ENCODE measurements at places on chromosomes 3 and 15.

DNA sequence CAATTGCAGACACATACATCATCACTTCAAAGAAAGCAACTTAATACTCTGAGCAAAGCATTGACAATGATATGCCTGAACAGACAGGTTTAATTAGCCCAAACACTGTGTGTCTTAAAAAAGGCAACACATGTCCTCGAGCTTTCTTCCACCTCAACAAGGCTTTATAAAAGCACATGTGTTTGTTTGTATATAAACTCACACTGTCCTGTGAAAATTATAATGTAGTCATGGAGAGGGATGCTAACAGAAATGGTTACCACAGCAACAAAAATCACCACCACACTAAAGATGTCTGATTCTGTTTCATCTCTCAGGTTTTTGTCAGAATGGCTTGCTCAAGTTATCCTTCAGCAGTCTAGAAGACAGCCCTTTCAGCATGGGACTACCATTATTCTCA is 314.7 kb downstream of the MAGI1 start:
- DNase-seq: no peak

- no peak for DNase-seq
These were observed 94.5 kb downstream of the FNDC3B start for GRCh38 chr3:172133838-172134237.

- peak; percentile 25 for DNase-seq
These were observed at the start of gene CACNA2D2 for GRCh38 chr3:50503504-50504342. Gene CACNA2D2, minus strand, starts transcription at chr3:50503634. Its CDS starts 211 bp downstream, at chr3:50503423.

DNA sequence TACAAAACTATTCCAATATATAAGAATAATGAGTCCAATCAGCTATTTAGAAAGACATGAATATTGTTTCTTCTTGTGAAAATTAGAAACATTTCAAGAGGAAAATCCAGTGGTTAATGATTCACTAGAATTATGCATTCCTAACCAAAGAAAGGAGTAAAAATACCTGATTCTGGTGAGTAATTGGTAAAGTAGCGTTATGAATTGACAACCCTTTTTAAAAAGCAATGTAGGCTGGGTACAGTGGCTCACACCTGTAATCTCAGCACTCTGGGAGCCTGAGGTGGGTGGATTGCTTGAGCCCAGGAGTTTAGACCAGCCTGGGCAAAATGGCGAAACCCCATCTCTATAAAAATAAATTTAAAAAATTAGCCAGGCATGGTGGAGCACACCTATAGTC is 43.3 kb downstream of the TOPAZ1 start:
- DNase-seq: peak; percentile 6

GRCh38 chr3:119924111-119925094 is 142.5 kb downstream of the NR1I2 start:
- no peak for DNase-seq

DNA sequence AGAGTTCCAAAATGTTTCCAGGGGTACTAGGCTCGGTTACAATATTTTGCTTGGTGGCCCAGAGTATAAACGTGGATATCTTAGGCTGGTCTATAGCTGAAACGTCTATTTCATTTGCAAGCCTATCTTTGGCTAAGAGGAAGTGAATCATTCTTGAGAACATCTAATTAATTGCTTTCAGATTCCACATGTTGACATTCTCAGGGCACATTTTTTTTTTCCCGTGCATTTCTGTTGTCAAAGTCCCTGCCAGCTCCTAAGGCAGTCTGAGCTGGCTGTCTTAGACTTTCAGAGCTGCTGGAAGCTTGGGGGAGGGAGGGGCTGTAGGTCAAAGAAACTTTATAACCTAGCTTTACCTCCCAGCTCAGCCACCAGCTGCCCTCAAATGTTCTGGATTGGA is 23.2 kb upstream of the LAMP3 start:
- no peak for DNase-seq

GRCh38 chr3:135412475-135412874 is 553.1 kb upstream of the PPP2R3A start:
- no peak for DNase-seq

GRCh38 chr3:54859184-54859583 is 68.7 kb downstream of the LRTM1 start:
- DNase-seq: no peak

GRCh38 chr15:83372434-83372891 is 74.7 kb upstream of the SH3GL3 start:
- no peak for DNase-seq

DNA sequence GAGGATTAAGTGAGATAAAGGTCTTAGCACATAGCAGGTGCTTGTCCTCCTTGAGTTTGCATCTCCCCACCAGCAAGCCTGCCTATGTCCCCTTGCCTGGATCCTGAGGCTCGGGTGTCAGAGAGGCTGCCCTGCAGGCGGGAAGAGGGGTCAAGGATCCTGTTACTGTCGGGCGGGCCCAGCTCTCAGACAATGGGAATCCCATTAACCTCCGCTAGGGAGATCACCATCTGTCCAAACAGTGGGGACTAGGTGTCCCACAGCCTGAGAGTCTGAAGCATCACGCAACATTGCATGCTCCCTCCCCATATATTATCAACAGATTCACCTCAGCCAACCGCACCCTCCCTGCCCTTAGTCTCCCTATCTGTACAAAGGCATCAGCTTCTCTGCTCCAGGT is 151.4 kb downstream of the FBLN2 start:
- no peak for DNase-seq

GRCh38 chr3:125141596-125142419 is 70.7 kb downstream of the SLC12A8 start:
- DNase-seq: peak; percentile 74

GRCh38 chr3:133887803-133888703 is 7.6 kb downstream of the RAB6B start:
- no peak for DNase-seq

DNA sequence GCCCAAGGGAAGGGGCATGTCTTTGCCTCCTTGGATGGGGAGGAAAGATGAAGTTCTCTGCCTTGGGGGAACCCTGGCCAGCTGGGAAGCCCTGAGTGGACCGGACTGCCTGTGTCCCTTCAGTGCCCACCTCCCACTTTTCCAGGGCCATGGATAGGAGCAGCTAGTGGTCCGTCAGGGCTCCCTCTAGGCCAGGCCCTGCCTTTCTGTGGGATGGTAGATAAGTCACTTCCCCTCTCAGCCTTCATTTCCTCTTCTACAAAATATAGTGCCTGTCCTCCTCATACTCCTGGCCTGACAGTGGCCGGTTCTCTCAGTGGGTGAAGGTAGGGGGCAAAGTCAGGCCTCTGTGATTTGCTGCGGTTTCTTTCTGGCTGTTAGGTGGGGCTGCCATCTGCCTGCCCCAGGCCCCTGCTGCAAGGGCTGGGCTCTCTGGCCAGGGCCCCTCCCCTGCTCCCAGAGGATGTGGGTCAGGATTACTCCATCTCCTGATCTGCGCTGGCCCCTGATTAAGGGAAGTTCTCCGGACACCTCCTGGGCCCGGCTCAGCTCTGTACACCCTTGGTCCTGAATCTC is 1.4 kb downstream of the PLEKHO2 start:
- DNase-seq: no peak

- no peak for DNase-seq
These were observed 29.4 kb downstream of the LYSMD4 start for GRCh38 chr15:99703603-99704443.

DNA sequence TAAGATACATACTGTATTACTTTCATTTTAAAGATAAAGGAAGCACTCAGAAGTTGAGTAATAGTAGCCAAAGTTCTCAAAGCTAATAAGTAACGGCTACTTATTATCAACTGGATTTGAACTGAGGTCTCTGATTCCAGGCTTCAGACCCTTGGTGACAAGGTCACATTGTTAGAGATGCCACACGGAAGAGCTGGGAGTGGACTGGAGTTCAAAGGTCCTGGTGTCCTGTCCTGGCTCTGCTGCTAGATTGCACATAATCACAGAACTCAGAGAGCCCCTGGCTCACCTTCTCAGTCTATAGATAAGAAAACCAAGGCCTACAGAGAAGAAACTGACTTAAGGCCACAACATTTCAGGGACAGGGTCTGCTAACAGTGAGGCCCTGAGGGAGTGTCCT is 75.3 kb downstream of the MYLK start:
- no peak for DNase-seq

- DNase-seq: no peak
These were observed 299.7 kb upstream of the LMCD1 start for GRCh38 chr3:8201886-8202285.

GRCh38 chr15:91950631-91951329 is 97.3 kb downstream of the SLCO3A1 start:
- DNase-seq: no peak

DNA sequence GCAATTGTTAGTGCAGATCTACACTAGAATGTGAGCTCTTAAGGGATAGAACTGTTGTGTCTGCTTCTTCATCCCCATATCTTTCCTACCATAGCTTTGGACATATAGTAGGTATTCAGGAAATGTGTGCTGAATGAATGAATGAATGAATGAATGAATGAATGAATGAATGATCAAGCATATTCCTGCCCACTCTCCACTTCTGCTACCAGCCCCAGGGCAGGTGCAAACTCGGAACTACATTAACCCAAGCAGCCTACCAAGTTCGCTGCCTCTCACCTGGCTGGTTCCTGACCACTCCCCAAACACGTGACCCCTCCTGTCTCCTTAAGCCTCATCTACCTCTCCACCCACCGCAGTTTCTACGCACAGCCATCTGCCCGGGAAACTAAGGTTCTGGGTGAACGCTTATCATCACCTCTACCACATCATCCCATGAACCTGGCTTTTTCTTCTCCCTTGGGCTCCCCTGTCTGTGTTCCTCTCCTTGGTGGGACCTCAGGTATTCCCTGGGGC is 26.8 kb downstream of the PAQR5 start:
- no peak for DNase-seq

DNA sequence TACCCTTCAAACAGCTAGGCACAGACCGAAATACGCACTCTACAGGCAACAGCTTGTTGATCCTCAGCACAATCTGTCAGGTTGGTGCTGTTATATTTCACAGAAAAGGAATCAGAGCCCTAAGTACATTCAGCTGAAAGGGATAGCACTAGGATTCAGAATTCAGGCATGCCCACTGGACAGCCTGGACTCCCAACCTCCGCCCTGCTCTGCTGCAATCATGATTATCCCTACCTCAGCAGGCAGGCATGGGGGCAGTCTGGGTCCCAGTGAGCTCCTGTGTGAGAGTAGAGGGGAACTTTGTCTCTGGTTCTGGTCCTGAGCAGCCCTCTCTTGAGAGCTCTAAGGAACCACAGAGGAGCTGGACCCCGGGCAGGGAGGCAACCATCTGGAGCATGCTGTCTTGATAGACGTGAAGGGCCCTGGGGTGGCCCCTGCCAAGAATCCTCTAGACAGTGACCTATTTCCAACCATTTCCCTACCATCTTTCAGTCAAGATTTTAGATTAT is 23.4 kb upstream of the NOX5 start:
- DNase-seq: no peak

GRCh38 chr3:58824285-58824684 is 157.7 kb upstream of the FAM3D start:
- DNase-seq: peak; percentile 5

GRCh38 chr3:11568503-11569155 is 75.1 kb downstream of the VGLL4 start:
- no peak for DNase-seq

DNA sequence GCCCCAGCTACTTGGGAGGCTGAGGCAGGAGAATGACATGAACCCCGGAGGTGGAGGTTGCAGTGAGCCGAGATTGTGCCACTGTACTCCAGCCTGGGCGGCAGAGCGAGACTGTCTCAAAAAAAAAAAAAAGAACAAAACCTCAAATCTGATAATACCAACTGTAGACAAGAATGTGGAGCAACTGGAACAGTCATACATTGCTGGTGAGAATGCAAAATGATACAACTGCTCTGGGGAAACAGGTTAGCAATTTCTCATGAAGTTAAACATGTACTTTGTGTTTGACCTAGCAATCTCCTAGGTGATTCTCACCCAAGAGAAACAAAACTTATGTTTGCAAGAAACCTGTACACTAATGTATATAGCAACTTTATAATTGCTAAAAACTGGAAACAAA is 4.4 kb upstream of the VHL start:
- DNase-seq: no peak

Measured in stimulated activated CD4-positive, alpha-beta T cell treated with anti-CD3 and anti-CD28 coated beads, Interleukin-1b, Interleukin-23, amount 100 ng/mL, for 48 hours (primary cell).